ENCODE measurements at places on chromosomes 6 and 20.

GRCh38 chr20:23396950-23397627, 24.2 kb downstream of the NAPB start:
- no peaks in the 10 kb centered on the region for H3K27me3 ChIP-seq
- H3K36me3 ChIP-seq = peaks cover 58% of the 10 kb centered on the region
- H3K27ac ChIP-seq = no peak overlapping the region
- no peak overlapping the region for H3K4me3 ChIP-seq

DNA sequence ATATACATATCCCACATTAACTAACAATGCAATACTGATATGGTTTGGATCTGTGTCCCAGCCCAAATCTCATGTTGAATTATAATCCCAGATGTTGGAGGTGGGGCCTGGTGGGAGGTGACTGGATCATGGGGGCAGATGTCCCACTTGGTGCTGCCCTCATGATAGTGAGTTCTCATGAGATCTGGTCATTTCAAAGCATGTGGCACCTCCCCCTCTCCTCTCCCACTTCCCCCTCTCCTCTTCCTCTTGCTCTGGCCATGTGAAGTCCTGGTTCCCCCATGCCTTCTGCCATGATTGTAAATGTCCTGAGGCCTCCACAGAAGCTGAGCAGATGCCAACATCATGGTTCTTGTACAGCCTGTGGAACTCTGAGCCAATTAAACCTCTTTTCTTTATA, 71.2 kb downstream of the FYN start:
- no peak overlapping the region for H3K27ac ChIP-seq
- no peak for DNase-seq
- peaks cover 72% of the 10 kb centered on the region for H3K4me1 ChIP-seq
- no peaks in the 10 kb centered on the region for H3K27me3 ChIP-seq
- no peak overlapping the region for H3K4me3 ChIP-seq

DNA sequence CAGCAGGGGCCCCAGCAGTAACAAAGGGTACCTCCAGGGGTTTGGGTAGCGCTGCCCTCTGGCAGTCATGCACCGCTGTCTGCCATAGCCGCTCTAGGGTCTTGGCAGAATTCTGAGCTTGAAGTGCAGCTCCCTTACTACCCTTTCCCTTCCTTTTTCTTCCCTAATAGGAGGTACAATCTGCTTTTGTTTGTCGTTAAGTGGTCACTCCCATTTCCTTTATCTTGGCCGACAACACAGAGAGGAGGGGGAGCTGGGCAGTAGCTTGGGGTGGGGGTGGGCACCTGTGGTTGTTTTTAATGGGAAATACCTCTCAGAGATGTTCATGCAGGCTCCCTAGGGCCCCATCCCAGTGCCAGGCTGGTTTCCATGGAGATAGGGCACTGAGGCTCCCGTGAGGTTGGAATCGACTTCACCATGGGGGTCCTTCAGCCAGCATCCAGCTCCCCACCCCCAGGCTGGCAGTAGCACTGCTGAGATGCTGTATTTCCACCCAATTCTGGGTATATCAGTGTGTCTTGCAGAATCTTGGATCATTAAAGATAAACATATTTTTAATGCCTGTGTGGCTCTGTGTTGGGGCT, 18.6 kb downstream of the CCDC167 start:
- no peak overlapping the region for H3K27ac ChIP-seq
- no peak for DNase-seq
- H3K4me1 ChIP-seq = peaks cover 9% of the 10 kb centered on the region
- H3K4me3 ChIP-seq = no peak overlapping the region
- H3K36me3 ChIP-seq = peaks cover 66% of the 10 kb centered on the region
- no peaks in the 10 kb centered on the region for H3K27me3 ChIP-seq

DNA sequence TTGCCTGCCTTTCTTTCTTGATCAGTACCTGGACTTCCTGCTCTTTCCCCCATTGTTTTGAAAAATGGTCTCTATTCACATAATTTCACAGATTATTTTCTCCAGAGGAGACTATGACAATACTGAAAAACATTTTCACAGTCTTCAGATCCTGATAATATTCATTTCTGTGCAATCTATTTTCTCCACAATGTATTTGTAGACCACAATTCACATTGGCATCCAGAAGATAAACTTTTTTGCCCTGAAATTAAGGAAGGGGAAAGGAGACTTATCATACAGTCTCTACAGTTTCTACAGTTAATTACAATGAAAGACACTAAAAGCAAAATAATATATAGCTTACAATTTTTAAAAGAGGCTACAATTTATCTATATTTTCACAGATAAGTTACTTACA, 18.4 kb downstream of the LCA5 start:
- no peaks in the 10 kb centered on the region for H3K36me3 ChIP-seq
- H3K27ac ChIP-seq = no peak overlapping the region
- no peak overlapping the region for H3K4me3 ChIP-seq
- H3K4me1 ChIP-seq = no peaks in the 10 kb centered on the region

GRCh38 chr6:12811519-12811918, 95.0 kb downstream of the PHACTR1 start:
- no peak overlapping the region for H3K27ac ChIP-seq
- H3K4me1 ChIP-seq = no peaks in the 10 kb centered on the region

DNA sequence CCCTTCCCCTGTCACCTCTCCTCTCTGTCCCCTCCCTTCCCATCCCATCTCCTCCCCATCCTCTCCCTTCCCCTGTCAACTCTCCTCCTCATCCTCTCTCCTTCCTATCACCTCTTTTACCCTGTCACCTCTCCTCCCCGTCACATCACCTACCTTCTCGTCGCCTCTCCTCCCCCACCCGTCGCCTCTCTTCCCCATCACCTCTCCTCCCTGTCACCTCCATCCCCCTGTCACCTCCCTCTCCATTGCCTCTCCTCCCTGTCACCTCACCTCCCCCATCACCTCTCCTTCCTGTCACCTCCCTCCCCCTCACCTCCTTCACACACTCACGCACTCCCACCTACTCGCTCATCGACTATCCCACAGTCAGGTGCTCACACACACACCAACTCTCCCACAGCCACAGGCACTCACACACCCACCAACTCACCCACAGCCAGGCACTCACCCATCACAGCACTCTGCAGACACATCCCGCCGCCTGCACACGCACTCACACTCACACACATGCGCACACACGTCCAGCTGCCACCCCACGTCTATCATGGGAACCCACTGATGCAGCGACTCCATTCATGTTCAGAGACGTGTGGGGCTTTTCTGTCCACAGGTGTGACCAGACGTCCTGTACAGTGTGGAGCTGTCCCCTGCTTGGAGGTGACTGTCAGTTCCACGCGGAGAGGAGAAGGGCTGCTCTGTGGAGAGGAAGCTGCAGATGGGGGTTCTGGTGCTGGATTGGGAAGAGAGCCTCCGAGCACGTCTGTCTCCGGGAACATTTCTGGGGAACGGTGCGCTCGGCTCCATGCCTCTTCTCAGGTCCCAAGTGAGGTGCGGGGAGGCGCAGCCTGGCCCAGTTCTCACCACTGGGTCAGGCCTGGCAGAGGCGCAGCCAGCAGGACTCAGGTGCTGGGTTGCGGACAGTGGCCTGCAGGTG, 184.3 kb downstream of the TTLL2 start:
- no peak overlapping the region for H3K4me3 ChIP-seq
- H3K4me1 ChIP-seq = no peaks in the 10 kb centered on the region
- no peak overlapping the region for H3K27ac ChIP-seq
- no peak for DNase-seq
- no peaks in the 10 kb centered on the region for H3K36me3 ChIP-seq
- peaks cover 9% of the 10 kb centered on the region for H3K27me3 ChIP-seq

DNA sequence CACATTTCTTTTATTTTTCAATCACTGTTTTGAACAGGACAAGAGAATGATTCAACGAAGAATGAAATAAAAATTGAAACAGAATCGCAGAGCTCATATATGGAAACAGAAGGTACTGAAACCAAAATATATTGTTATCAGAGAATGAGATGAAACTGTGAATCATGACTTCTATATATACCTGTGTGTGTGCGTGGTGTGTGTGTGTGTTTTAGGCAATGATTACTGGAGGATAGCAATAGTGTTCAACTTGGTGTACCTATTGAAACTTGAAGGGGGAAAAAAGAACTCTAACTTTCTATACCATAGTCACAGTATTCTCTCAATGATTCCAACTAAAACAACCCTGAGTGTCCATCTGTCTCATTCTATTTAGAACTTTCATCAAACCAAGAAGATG, 586.6 kb downstream of the KIF16B start:
- no peak overlapping the region for H3K4me3 ChIP-seq
- H3K27me3 ChIP-seq = no peaks in the 10 kb centered on the region
- H3K27ac ChIP-seq = no peak overlapping the region
- H3K36me3 ChIP-seq = no peaks in the 10 kb centered on the region

Measured in activated CD4-positive, alpha-beta memory T cell treated with anti-CD3 and anti-CD28 coated beads, Interleukin-2, amount 10 ng/mL, durations not matched to agents 7 days and 5 days (primary cell).